ENCODE measurements at places on chromosomes 5 and 9. TPM values are rescaled to one million over a fixed set of nuclear protein-coding genes. Genes with fewer than 3 reads are reported as not detected.

The SCGB3A1 gene
- not detected for total RNA-seq

DNA sequence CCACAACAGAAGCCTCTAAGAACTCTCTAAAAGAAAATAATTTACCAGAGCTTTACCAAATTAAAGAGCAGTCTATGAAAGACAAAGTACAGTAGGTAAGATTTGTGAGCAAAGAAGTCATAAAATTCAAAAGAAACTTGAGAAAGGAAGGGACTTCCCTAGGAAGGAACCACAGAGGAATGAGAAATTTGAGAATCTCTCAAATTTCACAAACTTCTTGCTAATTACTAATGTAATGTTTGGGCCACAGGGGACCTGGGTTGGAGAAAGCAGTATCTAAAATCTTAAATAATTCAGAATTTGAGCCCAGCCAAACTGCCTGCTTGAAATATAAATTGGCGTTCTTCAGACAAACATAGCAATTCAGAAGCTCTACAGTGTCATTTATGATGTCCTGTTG is 225.0 kb upstream of the PRR16 start:
- DNase-seq: no peak

DNA sequence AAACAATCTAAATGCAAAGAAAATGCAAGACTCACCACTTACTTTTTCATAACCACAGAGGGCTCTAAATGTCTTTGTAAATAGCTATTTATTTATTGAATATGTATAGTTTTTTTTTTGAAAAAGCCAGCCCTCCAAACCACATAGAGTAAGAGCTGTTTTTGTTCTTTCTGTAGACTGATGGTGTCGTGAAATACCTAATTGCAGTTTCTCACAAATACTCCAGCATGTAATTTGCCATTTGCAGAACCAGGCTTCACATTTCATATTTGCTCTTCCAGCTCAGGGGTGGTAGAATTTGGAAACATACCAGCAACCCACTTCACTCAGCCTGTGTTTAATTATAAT is 159.8 kb downstream of the TMC1 start:
- no peak for DNase-seq

The PCDHGA3 gene
- total RNA-seq: 0.26 TPM

The OR2V1 gene
- total RNA-seq: not detected

DNA sequence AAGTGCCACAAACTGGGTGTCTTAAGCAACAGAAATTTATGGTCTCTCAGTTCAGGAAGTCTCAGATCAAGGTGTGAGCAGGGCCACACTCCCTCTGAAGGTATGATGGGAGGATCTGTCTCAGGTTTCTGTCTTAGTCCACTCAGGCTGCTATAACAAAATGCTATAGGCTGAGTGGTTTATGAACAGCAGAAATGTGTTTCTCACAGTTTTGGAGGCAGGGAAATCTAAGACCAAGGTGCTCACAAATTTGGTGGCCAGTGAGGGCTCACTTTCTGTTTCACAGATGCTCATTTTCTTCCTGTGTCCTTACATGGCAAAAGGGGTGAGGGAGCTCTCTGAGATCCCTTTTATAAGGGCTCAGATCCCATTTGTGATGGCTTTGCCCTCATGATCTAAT is 281.4 kb downstream of the CWC27 start:
- no peak for DNase-seq

DNA sequence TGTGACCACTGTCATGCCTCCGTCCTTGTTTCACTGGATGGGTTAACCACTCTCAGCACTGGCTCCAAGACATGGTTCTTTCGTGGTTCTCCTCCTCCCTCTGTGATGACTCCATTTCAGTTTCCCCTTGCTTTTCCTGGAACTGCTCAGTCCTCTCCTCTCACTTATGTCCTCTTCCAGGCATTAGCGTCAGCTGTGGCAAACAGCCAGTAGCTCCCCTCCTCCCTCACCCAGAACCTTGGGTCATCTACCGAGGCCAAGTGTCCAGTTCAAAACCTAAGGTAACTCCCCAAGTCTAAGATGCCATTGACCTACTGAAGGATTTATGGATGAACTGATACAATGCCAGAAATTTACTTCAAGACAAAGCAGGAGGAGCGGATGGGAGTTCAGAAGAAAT is 9.8 kb upstream of the CORO2A start:
- DNase-seq: no peak

The JADE2 gene
- total RNA-seq: 23.7 TPM

The COL27A1 gene
- total RNA-seq: 4.4 TPM
